ENCODE measurements at places on chromosomes 16 and 17. TPM values are rescaled to one million over a fixed set of nuclear protein-coding genes. Genes with fewer than 3 reads are reported as not detected.

- no peak for DNase-seq
Observed at GRCh38 chr16:51167170-51167895, 16.3 kb upstream of the SALL1 start.

GRCh38 chr17:48429156-48429555, 858 bp downstream of the SKAP1 start:
- no peak for DNase-seq

DNA sequence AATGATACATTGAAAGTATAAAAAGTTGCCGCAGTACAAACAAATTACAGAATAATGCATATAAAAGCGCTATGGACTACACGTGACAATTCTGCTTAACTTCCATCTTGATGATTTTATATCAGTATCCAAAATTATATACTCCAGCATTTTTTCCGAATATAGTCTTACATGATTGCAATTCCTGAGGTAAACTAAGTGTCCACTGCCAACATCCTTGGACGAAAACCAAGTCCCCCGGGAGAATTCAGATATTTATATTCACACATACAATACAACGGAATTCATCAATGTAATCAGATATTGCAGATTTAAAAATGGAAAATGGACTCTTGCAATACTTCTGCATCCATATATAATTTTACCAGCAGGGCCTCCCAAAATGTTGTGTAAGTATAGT, 8.9 kb upstream of the MYH11 start:
- no peak for DNase-seq

The MFAP4 gene
- total RNA-seq = not detected

The HOXB9 gene
- total RNA-seq = 0.23 TPM

The SLC35G6 gene
- not detected for total RNA-seq

GRCh38 chr16:57612494-57612893, 15.9 kb upstream of the ADGRG1 start:
- DNase-seq = peak; percentile 23

The TP53TG3B gene
- total RNA-seq = not detected

- DNase-seq = no peak
Observed at GRCh38 chr16:85061566-85061965, 34.0 kb downstream of the KIAA0513 start.

- peak; percentile 68 for DNase-seq
Observed at GRCh38 chr17:17391668-17392370, 85.0 kb upstream of the MED9 start.

DNA sequence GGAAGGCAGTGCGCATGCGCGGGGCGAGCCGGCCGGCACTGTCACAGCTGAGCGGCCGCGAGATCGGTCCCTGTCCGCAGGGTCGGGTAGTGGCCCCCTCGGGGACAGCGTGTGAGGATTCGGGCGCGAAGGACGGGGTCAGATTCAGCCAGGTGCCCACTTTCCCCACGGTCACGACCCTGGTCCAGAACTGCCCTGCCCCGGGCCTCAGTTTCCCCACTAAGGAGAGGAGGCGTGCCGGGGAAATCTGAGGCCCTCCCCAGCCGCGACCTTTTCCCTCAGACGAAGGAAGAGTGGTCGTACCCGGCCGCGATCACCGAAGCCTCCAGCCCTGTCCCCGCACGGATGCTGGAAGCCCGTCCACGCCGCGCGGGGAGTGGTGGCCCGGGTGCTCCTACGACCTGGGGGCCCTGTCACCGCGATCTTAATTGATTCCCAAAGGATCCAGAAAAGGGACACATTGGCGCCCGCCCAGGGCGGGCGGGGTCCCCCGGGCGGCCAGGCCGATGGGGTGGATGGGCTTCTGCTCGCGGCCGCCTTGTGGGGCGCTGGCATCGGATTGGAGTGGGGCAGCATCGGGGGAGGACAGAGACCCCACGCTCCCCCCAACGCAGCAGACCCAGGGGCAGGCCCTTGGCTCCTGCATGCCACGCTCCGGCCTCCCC, 57.7 kb downstream of the SRL start:
- DNase-seq = no peak

The DNAH2 gene
- not detected for total RNA-seq

DNA sequence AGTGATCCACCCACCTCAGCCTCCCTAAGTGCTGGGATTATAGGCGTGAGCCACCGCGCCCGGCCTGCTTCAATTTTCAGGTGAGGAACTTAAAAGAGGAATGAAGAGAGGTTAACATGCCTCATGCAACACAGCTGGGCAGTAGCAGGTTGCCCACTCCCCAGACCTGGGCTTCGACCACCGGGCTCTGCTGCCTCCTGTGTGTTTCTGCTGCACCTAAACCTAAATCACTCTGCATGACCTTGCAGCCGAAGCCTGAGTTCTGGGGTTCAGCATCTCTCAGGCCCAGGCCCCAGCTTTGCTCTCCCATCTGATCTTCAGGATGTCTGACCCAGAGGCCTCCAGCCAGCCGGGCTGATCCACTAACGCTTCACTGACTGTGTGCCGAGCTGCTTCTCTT, 112.6 kb downstream of the OR1D5 start:
- no peak for DNase-seq

The HP gene
- total RNA-seq = not detected

DNA sequence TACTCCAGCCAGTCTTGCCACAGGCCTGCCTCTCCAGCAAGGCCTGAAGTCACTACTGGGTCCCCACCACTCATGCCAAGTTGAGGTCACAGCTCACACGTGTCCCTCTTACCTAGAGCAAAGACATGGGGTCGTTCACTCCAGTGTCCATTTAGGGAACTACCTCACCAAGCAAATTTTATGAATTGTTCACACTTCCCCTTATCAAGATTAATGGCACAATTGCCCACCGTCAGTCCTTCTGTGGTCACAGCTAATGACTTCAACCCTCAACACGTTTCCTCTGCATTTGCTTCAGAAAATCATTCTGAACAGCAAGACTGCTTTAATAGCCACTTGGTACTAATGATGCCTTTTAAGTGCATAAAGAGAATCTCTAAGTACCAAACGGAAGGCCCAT, 14.6 kb downstream of the IRX6 start:
- DNase-seq = no peak

- DNase-seq = no peak
Observed at GRCh38 chr17:45985447-45985846, 13.6 kb upstream of the STH start.

GRCh38 chr17:67212714-67213417, 32.1 kb downstream of the HELZ start:
- DNase-seq = no peak

The GRB7 gene
- total RNA-seq = 0.61 TPM

The ODAD4 gene
- total RNA-seq = 0.72 TPM

DNA sequence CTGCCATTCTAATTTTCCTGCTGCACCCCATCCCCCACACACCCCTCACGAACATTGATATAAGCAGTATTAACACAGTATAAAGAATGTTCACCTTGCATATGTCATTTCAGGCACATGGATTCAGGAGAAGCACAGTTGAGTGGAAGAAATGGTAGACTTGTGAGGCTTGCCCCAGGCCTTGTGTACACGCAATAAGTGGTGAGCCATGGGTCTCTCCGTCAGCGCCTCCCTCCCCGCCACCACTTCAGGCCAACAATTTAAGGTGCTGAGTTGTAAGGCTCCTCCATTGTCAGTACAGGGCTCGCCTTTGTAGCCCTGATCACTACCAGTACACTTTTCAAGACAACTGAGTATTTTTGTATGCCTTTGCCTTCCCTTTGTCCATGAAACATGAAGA, 12.2 kb upstream of the CLEC18C start:
- no peak for DNase-seq

The SOX15 gene
- 0.57 TPM for total RNA-seq

GRCh38 chr17:59769887-59770286, 62.4 kb downstream of the VMP1 start:
- no peak for DNase-seq
